Stimulated activated CD4-positive, alpha-beta T cell treated with anti-CD3 and anti-CD28 coated beads, Interleukin-4, amount 100 ng/mL, for 48 hours (primary cell): ENCODE measurements at places on chromosomes 12 and 14.

DNA sequence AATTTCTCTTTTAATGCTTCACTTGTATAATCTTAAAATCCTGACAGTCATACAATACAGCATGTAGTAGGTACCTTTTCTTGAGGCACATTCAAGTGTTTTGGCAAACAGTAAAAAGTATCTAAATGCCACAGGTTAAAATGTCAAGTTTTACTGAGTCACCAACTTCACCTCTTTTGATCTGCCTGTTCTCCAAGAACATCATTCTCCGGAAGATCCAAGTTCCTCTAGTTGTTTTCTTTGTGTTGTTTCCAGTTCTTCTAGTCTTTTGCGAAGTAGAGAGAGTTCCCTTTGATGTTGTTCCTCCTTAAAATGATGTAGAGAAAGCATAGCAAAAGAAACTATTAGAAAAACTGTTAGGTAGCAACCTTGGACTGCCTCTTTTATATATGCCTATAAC lies 151.1 kb downstream of the CEP83 start:
- no peak for DNase-seq

DNA sequence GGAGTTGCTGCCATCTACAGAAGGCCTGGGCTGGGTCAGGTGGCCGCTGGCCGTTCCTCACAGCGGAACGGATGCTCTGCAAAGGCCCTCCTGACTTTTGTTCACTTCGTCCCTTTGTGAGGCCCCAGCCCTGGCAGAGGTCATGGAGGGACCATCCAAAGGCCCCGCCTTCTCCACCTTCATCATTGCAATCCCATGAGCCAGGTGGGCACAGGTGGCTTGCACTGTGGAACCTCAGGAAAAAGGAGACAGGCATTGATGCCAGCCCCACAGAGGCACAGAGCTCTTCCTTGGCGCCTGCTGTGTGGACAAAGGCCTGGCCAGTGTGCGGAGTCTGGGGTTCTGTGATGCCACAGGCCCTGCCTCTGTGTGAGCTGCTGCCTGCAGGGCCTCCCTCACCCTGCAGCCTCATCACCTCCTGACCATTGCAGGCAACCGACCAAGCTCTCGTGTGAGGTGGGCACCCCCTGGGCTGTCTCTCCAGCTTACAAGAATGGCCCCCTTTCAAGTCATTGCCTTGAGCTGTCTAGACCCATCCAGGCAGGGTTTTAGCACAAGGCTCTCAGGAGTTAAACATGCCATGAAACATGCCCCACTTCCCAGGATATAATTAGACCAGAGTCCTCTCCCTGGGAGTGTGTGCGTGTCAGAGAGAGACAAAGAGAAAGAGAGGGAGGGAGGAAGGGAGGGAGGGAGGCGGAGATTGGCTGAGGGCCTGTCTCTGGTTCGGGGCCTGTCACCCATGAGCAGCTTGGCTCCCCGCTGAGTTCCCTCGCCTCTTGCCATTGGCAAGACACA lies 19.3 kb downstream of the NFKBIA start:
- no peak for DNase-seq

GRCh38 chr12:49825971-49826421 lies 2.2 kb downstream of the NCKAP5L start:
- no peak for DNase-seq

DNA sequence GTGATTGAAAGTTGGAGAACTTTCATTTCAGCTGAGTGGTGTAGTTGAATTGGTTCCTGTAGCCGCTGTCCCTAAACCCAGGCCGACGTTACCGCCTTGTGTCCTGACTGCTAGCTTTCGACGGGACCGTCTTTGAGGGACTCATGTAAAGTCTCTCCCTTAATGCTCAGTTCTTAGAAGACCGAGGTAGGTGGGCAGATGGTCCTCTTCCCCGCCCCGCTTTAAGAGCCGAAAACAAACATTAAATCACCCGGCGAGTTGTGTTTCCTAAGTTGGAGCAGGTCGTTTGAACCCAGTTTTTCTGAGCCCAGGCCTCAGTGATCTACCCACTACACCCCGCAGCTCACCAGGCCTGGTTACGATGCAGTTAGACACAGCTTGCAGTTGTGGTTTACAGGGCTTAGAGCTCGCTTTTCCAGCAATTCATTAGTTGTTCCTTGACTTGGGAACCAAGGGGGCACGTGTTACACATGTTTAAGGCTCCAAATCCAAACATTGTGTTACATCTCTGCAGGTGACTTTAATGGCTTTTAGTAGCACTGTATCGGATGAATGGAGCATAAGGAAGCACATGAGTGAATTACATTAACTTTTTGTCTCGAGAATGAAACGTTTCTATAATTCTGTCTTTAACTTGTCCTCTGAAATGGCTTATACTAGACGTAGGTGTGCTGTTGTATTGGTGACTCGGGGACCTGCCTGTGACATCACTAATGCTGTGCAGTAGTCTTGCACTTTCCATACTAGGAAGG lies 790 bp downstream of the NEDD1 start:
- DNase-seq: no peak

GRCh38 chr12:13211859-13212664 lies 15.5 kb downstream of the EMP1 start:
- peak; percentile 58 for DNase-seq

GRCh38 chr12:109581856-109582255 lies 8.3 kb downstream of the MVK start:
- DNase-seq: no peak

GRCh38 chr14:38887696-38888095 lies 215.3 kb downstream of the SEC23A start:
- no peak for DNase-seq

- DNase-seq: no peak
These were observed 108.8 kb downstream of the DAAM1 start for GRCh38 chr14:59297071-59297776.
